Osteoblast (primary cell): ENCODE measurements at places on chromosomes 1 and 21.

- DNase-seq, result no peak
Observed at GRCh38 chr1:27042670-27043069, 30.0 kb upstream of the TENT5B start.

DNA sequence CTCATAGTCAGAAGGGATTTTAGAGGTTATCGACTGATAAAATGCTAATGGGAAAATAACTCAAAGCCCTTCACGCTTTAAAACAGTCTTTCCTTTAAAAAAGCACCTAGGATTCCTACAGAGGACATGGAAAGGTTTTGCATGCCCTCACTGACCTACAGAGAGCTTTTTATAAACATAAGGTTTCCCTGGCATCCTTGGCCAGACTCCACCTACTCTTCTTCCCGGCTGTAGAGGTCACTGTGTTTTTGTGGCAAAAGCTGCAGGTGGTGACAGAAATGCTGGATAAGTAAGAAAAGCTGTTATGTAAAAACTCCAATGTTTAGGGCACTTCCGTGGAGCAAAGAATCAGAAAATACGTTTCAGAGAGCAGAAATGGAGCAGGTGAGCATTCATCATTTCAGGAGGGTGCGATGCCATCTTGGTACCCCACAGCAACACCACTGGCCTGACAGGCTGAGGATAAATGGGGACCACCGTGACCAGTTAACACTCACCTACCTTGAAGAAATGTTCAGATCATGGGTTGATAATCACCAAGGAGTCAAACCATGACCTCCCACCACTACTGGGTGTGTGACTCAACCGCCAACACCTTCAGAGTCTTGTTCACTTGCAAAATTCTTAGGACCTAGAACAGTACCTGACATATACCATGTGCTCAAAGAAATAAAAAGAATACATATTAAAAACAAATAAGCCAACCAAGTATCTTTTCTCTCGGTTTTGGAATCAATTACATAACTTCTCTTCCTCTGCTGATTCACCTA lies 46.6 kb downstream of the SSBP3 start:
- DNase-seq, result no peak

DNA sequence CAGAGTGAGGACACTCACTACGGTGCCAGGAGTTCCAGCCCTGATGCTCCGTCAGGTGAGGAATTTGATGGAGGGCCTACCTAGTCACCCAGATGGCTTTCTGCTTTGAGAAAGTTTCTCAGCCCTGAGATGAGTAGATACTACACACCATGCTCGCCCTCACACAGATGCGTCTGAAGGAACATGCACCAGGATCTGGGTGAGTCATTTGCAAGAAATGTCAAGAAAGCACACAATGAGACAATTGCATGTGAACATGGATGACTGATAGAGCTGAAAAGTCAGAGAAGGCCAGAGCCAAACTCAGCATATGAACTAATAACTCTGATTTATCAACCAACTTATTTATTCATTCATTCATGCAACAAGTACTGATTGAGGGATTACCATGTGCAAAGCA lies 483.9 kb downstream of the OMA1 start:
- no peak for DNase-seq

DNA sequence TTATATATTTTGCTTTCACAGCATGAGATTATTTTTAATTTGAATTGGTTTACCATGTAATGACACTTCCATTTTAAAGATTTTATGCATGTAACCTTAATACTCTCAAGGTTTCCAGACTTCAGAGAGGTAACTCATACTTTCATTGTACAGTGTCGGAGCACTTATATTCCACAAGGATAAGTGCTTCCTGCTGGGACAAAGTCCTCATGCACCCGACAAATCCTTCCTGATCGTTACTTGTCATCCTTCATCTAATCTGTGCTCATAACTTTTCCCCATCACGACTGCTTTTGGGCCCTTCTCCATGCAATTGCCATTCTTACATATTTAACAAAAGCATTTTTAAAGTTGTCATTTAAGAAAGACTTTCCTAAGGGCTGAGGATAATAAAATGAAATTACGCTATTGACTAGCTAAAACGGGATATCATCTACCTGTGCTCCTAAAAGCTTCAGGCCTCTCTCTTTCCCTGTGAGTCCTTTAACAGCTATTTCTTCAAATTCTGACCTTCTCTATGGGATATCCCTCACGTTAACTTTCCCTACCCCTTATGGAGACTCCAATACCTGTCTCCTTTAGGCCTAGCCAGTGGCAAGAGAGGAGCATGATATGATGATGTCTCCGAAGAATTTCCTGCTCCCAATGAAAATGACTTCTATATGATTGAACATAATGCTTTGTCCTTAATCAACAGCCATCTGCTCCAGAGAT lies 59.3 kb downstream of the NCAM2 start:
- DNase-seq, result no peak

DNA sequence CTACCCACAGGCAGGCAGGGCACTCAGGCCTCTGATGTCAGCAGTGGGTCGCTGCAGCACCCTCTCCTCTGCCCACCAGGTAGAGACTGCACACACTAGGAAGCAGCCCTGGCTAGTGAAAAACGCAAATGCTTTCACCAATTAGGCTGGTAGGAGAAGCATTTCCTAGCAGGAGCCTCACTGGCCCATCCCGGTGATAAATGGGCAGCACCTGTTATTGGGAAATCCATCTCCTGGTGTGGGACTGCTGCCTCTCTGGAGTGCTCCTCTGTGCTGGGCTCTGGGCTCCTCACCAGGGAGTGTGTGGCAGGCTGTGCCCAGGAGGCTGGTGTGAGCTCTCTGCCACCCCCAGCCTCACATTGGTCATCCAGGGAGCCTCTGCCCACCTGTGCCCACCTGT lies 28.6 kb downstream of the LRP8 start:
- DNase-seq, result no peak

- DNase-seq, result no peak
Observed at GRCh38 chr1:38693031-38693430, 166.5 kb downstream of the RRAGC start.

GRCh38 chr1:93979040-93979717 lies 69.9 kb upstream of the GCLM start:
- DNase-seq, result peak; percentile 49

- no peak for DNase-seq
Observed at GRCh38 chr1:66243548-66244130, 290.3 kb upstream of the SGIP1 start.

- DNase-seq, result no peak
Observed at GRCh38 chr1:55374801-55375616, 159.8 kb upstream of the USP24 start.

GRCh38 chr1:115641762-115642167 lies at the start of gene VANGL1:
TSS of gene VANGL1 (plus strand) at chr1:115641970. CDS start at chr1:115651414, 9,444 bp downstream.
- DNase-seq, result peak; percentile 98

DNA sequence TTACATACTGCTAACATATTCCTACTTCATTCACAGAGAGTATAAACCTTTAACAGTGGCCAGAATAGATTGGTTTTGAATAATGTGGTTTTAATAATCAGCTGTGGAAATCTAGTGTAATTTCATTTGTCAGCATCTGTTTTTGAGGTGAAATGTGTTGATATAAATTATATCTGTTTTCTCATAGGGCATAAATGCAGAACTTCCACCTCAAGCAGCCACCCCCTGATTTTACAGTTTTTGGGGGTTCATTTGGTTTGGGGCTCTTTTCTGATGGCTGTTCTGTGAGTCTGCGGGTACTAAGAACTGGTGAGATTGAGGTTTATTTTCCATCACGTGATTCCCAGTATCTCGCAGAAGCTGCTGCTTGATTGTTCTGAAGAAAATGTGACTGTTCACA lies 23.2 kb downstream of the EDARADD start:
- DNase-seq, result no peak

DNA sequence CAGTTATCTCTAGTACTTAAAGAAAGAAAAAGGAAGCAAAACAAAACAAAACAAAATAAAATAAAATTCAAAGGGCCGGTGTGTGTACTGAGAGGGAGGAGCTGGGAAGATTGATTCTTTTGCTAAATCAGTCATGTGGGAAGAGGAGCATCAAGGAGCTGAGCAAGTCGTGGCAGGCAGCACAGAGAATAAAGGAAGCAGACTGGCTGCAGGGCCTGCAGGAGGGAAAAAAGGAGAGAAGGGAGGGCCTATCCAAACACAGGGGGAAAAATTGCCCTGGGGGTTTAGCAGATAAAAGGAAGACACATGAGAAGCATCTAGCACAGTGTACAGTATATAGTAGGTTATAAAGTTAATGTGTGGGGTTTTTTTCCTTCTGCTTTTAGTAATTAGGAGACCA lies 27.6 kb downstream of the AGO4 start:
- no peak for DNase-seq

- DNase-seq, result peak; percentile 73
Observed at GRCh38 chr1:1085171-1085841, 11.2 kb upstream of the RNF223 start.

DNA sequence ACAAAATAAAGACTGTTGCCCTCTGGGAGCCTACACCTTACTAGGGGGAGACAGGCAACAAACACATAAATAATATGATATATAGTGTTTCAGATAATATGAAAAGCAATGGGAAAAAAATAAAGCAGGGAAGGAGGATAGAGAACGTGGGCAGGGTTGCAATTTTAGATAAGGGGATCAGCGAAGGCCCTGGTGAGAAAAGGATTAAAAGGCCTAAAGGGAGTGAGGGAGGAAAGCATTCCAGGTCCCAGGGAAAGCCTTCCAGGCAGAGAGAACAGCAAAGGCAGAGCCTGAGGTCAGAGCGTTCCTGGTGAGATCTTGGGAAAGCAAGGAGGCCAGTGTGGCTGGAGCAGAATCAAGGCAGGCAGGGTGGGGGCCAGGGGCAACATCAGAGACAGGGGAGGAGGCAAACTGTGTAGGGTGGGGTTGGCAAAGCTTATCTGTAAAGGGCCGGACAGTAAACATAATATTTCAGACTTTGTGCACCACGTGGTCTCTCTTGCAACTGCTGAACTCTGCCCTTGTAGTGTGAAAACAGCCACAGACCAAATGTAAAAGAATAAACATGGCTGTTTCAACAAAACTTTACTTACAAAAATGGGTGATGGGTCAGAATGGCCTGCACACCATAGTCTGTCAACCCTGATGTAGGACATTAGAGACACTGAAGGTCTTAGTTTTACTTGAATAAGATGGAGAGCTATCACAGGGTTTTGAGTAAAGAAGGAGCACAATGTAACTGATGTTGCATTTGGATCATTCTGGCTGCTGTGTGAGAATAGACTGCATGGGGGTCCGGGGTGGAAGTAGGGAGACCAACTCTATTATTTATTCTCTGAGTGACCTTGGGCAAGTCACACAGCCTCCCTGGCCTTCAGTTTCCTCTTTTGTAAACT lies 13.3 kb upstream of the CPT2 start:
- DNase-seq, result no peak

DNA sequence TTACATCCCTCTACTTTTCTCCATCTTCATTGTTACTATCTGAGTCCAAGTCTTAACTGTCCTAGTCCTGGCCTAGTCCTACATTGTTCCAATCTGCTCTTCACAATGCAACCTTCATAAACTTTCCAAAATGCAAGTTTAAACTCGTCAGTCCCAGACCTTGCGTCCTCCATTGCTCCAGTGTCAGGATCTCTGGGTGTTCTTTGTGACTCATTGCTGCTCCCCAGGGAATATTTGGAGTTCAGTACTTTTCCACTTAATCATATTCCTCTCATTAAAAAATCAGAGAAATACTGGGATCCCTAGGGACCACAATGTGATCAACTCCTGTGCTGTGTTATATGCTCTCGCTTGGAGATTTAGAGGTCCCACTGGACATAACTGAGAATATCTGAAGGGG lies 18.0 kb upstream of the KPRP start:
- DNase-seq, result no peak

DNA sequence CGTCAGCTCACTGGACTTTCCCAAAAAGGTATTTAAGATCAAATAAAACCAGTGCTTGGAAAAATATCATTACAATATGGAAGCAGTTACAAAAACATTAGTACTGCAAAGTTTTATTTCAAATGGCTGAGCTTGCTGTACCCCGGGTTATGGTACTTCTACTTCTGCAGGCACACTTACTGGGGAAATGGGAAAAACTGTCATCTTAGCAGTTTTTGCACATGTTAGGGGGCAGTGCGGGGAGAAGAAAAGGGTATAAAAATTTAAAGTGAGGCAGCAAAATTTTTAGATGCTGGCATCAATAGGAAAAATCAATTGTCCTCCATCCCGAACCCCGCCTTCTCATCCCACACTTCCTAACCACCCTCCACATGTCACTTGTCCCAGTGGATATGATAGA lies 133.4 kb downstream of the ATG4C start:
- no peak for DNase-seq

DNA sequence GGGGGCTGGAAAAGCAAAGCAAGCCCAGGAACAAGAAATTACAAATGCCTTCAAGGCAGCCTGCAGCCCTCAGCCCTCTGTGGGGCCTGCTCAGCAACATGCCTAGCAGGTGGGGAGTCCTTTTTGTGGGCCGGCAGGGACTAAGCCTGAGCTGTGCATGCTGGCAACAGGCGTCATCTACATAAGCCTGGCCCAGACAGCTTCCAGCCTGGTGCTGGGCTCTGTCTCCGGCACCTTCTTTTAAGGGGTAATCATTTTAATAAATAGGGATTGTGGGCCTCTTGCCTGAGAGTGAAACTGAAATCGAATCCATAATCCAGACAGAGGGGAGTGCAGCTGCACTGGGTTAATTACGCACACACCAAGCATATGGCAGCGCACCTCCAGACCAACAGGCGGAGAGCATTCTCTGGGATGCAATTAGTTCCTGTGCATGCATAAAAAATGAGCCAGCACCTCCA lies 96.6 kb downstream of the DDX20 start:
- DNase-seq, result no peak
